ENCODE measurements at places on chromosomes 12 and 14.
A peak's percentile ranks its signal among the peaks of the same experiment; 100 is the strongest.

- DNase-seq = peak; percentile 2
These were observed 5.5 kb upstream of the PAX9 start for GRCh38 chr14:36655963-36656686.

GRCh38 chr14:95462491-95462890 lies 54.0 kb downstream of the SYNE3 start:
- no peak for DNase-seq

GRCh38 chr12:27573972-27574371 lies 50.0 kb downstream of the PPFIBP1 start:
- DNase-seq = no peak

GRCh38 chr12:116939734-116940133 lies 29.0 kb downstream of the FBXW8 start:
- no peak for DNase-seq

GRCh38 chr14:88272390-88273269 lies 50.4 kb downstream of the KCNK10 start:
- no peak for DNase-seq

DNA sequence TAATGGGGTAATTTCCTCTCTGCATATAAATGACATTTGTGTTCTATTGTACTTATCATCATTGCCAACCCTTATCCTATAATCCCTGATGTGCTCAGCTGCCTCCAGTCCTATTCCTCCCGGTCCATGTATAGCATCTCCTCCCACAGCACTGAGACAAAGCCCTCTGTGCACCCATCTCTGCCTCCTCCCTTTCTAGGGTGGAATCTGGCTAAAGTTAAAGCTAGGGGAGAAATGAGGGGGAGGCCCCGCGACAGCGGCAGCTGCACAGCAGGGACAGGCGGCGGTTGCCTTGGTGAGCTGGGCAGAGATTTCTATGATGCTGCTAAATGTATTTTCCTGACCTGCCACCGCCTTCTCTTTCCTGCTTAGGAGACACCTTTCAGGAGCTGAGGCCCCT lies 12.8 kb upstream of the ZDHHC22 start:
- no peak for DNase-seq

GRCh38 chr14:23005451-23006187 lies 4.3 kb downstream of the C14orf93 start:
- peak; percentile 15 for DNase-seq

DNA sequence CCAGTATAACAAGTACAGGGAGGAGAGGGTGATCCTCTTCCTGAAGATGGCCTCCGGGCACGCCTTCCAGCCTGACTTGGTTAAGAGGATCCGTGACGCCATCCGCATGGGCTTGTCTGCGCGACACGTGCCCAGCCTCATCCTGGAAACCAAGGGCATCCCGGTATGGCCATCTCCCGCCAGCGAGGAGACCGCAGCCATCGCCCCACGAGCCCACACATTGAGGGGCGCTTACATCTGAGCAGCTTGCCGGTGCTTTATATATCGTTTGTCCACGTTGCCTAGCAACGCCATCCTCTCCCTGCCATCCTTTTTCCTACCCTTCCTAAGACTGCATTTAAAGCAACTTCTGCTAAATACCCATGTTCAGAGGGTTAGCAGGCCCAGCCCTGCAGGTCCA lies 71.5 kb downstream of the AACS start:
- no peak for DNase-seq

- DNase-seq = no peak
These were observed 37.9 kb downstream of the ASCL1 start for GRCh38 chr12:102995372-102995771.

DNA sequence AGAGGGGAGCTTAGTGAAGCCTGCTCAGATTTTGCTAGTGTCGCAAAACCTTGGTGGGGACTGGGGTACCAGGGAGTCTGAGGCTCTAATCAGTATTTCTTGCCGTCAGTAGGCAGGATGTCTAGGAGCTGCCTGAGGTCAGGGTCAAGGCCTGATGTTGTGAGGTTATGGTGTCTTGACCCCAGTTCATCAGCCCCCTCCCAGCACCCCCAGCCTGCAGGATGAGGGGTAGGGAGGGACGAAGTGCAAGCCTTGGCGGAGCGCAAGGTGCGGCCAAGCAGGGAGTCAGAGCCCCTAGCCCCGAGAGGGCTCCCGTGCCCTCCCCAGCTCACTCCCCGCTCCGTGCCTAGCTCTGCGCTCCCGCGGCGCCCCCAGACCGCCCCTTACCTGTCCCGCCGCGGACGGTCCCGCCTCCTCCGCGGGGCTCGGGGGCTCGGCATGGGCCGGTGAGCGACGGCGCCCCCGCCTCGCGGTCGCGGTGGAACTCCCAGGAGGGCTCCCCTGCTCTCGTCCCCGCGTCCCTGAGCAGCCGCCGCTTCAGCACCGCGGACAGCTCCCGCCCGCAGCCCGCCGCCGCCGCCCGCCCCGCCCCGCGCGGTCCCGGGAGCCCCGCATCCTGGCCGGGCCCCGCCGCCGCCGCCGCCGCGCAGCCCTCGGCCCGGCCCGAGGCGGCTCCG lies 347 bp downstream of the SYNDIG1L start:
- DNase-seq = no peak

- DNase-seq = no peak
These were observed 313.7 kb downstream of the ADAMTS20 start for GRCh38 chr12:43238281-43238680.

GRCh38 chr14:102764220-102764671 lies 13.0 kb upstream of the TRAF3 start:
- DNase-seq = peak; percentile 4

GRCh38 chr14:25868521-25869314 lies 729.1 kb downstream of the NOVA1 start:
- no peak for DNase-seq

GRCh38 chr14:40987481-40987880 lies 619.2 kb upstream of the LRFN5 start:
- no peak for DNase-seq

GRCh38 chr14:79852950-79853744 lies 358.2 kb downstream of the DIO2 start:
- DNase-seq = no peak

DNA sequence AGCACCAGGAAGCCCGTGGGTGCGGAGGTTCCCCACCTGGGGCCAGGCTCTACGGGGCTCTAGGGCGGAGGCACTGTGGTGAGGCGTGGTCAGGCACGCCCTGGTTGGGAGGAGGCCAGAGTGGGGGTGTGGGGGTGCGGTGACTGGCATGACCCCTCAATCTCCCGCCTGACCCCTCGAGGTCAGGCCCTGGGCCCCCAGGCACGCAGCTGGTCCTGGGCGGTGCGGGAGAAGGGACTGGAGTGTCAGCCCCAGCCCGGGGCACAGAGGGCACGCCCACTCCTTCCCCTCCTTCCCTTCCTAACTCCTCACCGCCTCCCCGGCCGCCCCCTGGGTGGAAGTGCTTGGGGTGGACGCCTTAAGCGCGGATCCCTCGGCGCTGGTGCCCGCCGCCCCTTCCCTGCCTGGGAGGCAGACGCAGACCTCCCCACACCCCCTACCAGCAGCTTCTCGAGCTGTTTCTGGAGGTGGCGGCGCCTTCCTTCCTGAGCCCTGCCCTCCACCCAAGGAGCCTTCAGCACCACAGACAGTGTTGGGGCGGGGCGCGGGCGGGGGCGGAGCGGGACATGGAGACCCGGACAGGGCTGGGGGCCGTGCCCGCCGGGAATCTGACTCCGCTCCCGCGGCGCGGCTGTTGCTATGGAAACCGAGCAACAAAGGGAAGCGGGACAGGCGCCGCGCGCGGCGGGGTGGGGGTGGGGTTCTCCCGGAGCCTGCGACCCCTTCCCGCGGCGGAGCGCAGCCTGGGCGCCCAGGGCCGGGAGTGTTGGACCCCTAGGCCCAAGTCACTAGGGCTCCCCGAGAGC lies 741 bp upstream of the CRIP2 start:
- peak; percentile 39 for DNase-seq

DNA sequence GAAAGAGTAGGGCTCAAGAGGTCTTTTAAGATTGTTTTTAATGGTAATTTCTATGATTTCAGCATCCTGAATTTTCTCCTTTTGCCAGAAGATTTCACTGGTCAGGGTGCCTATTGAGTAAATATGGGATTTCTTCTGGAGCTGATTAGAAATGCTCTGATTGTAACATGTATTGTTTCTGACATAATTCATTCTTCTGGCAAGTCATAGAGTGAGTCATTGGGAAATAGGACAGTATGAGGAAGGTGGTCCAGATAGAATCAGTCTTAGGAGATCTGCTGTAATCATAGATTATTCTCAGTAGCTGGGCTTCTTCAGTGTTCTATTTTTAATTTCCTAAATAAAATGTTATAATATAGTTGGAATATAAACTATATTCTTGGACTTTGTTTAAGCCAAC lies 182.0 kb upstream of the NAV3 start:
- no peak for DNase-seq

DNA sequence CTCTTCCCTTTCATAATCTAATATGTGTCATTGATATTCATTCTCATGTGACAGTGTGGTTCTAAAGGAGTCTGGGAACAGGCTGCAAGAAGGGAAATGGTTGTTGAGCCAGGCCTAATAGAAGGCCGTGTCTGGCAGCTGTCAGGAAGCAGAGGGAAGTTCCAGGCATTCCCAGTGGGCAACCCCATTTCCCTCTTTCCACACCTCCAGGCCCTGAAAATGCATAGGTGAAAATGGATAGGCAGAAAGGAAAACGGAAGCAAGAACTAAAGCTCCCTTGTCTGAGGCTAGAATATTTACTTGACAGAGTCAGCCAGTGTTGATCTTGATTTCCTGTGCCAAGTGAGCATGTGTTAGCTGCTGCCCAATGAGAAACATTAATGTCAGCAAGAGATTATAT lies 97.7 kb downstream of the PPM1A start:
- DNase-seq = no peak

- no peak for DNase-seq
These were observed at the start of gene NTS for GRCh38 chr12:85874031-85874461. TSS of gene NTS (plus strand) at chr12:85874295. CDS start at chr12:85874404, 109 bp downstream.

DNA sequence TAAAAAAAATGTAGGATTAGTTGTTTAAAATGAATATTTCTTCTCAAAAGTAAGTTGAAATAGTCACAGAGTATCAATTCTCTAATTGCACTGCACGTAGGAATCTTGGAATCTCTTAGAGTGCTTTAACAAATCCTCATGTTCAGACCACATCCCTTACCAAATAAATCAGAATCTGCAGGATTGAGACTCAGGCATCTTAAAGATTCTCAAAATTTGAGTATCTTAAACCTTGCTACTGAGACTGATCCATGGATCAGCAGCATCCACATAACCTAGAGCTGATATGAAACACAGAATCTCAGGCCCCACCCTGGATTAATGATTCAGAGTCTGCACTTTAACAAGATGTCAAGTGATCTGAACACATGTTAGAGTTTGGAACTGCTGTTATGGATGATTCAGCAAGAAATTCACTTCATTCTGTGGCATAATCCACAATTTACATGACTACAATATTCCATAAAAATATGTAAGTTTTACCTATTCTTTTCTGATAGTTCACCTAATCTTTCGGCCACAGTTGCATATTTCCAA lies 58.7 kb downstream of the ADAMTS20 start:
- no peak for DNase-seq

DNA sequence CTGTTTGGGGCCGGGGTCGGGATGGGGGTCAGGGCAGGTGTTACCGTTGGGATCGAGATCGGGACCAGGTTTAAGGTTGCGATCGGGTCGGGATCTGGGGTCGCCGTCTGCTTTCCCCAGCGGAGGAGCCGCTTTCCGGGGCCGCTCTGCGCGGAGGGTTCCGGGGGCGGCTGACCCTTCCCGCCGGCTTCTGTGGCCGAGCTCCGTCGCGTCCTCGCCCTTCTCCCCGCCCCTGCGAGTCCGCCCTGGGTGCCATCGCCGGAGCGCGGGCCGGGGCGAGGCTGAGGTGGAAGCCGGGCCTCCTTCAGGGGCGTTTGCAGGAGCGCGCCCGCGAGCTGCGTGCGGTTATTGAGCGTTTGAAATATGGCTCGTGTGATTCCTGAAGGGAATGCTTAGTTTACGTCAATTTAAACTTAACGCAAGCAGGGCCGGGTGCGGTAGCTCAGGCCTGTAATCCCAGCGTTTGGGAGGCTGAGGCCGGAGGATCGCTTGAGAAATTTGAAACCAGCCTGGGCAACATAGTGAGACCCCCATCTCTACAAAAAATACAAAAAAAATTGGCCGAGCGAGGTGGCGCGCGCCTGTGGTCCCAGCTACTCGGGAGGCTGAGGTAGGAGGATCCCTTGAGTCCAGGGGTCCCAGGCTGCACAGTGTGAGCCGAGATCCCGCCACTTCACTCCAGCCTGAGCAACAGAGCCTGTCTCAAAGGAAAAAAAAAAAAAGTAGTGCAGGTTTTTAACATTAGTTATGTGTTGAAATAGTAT lies 620 bp downstream of the PGAM5 start:
- DNase-seq = peak; percentile 37

DNA sequence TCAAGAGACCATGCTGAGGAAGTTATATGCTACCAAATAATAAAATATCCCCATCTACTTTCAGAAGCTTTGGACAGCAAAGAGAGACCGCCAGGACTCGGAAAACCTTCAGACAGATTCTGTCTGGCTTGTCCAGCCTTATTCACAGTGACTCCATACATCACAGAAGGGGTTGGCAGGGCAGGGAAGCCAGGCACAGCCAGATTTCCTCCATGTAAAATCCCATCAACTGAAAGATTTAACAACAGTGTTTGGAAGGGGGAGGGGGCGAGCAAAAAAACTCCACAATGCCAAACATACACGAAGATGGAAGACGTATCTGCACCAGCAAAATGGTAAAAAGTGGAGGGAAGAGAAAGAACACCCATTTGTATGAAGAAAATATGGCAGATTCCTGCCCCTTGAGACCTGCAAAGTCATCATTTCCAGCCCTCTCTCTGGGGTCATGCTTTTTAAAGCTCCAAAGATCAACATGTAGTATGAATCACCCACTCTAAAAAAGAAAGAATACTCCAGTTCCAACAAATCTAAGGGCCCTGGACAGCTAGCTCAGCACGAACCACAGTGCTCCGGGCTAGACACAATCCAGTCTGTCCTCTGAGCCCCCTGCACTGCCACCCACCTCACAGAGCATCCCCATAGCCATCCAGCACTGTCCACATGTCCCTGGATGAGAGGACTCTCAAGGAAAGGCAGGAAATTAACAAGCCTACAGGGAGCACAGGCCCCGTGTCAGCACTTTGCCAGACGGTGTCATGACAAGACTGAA lies 116.4 kb downstream of the DICER1 start:
- no peak for DNase-seq

GRCh38 chr14:25042362-25043299 lies 7.3 kb downstream of the STXBP6 start:
- DNase-seq = peak; percentile 27

GRCh38 chr12:112161711-112162110 lies 36.4 kb downstream of the TRAFD1 start:
- no peak for DNase-seq

DNA sequence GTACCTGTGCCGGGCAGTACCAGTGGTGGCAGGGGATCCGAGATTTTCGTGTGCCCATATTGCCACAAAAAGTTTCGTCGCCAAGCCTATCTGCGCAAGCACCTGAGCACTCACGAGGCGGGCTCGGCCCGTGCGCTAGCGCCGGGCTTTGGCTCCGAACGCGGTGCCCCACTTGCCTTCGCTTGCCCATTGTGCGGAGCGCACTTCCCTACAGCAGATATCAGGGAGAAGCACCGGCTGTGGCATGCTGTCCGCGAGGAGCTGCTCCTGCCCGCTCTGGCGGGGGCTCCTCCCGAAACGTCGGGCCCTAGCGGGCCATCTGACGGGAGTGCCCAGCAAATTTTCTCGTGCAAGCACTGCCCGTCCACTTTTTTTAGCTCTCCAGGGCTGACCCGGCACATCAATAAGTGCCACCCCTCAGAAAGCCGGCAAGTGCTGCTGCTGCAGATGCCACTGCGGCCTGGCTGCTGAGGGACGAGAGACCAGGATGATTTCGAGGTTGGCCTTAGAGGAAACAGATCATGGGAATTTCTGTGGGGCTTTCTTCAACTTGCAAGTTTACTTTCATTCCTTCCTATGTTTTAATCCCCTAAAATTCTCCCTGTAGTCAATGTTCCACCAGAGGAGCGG lies 1.6 kb downstream of the INSM2 start:
- DNase-seq = no peak
